Activated CD8-positive, alpha-beta T cell treated with anti-CD3 and anti-CD28 coated beads for 36 hours (primary cell): ENCODE measurements at places on chromosomes 7 and 10. TPM values are rescaled to one million over a fixed set of nuclear protein-coding genes. Genes with fewer than 3 reads are reported as not detected.

Gene ABCB1
- 8.8 TPM for total RNA-seq

Gene CALD1
- total RNA-seq, result 2.2 TPM

Gene CEP55
- total RNA-seq, result 45.0 TPM

Gene NUTM2E
- total RNA-seq, result 0.23 TPM

Gene ASB13
- 8.9 TPM for total RNA-seq

Gene NEURL1
- 1.7 TPM for total RNA-seq

Gene OTUD1
- total RNA-seq, result 6.6 TPM

Gene TMEM140
- 7.6 TPM for total RNA-seq

Gene ICA1
- total RNA-seq, result 0.34 TPM

Gene VPS41
- 56.4 TPM for total RNA-seq

Gene DPYSL4
- total RNA-seq, result 20.9 TPM

Gene EPHB6
- 3.5 TPM for total RNA-seq

Gene ITPRID1
- not detected for total RNA-seq

Gene MYOZ1
- total RNA-seq, result not detected

Gene TMEM176A
- not detected for total RNA-seq

Gene FERD3L
- not detected for total RNA-seq

Gene IDE
- 30.1 TPM for total RNA-seq

Gene ASZ1
- total RNA-seq, result not detected

Gene CCAR1
- total RNA-seq, result 86.3 TPM

Gene ANK3
- 12.0 TPM for total RNA-seq

Gene KEL
- total RNA-seq, result 0.45 TPM

Gene KCP
- total RNA-seq, result not detected

Gene LRRC18
- total RNA-seq, result not detected

Gene ZNF804B
- not detected for total RNA-seq
